Activated CD4-positive, CD25-positive, alpha-beta regulatory T cell treated with anti-CD3 and anti-CD28 coated beads, Interleukin-2, amount 50 U/mL, for 16 hours (primary cell): ENCODE measurements at places on chromosomes 6 and 20.

DNA sequence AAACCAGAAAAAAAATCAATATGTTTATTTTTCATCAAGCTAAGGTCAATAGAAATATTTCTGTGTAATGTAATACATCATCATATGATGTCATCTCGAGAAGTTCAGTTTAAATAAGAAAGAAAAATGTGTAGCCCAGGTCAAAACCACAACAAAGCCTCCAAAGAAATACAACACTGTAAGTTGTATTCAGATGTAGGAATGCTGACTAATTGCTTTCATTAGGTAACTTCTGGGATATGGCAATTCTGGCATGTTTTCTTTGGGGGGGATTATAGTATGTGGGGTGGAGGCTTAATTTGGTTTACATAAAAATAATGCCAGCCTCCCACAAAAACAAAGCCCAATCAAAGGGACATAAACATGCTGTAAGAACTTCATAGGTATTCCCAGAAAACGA is 881.8 kb upstream of the CITED2 start:
- no peak for DNase-seq

DNA sequence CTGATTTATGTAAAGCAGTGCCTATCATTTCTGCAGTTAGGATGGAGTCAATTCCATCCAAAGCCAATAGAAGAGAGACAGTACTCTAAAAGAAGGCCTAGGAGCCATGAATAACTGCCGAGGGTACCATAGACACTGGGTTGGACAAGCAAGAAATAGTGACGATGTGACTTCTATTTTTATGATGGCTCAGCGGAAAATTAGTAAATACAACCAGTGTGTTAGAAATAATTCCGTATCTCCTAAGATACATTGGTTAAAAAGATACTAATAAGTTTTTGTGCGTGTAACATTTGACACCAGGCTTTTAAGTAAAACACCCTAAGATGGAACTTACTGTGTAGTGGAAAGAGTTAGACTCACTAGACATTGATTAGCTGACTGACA is 45.6 kb upstream of the MOXD1 start:
- DNase-seq: no peak

GRCh38 chr6:89045011-89045387 is 35.6 kb upstream of the PNRC1 start:
- no peak for DNase-seq

- DNase-seq: no peak
These were observed 93.5 kb upstream of the CCDC28A start for GRCh38 chr6:138680085-138680484.

DNA sequence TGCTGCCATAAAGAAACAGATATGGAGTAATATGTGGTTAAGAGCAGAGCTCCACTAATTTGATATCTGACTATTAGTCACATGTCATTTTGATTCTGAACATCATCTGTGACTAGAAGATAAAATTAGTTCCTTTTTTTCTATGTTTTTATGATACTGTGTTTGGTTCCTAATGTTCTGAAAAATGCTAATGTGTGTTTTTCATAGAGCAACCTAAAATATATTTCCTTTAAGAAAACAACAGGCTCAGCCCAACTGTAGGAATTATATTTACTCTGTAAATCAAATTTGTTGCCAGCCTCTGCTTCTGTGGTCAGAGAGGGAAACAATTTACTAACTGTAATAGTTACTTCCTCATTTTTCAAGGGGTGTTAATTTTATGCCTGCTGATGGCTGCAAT is 33.3 kb upstream of the TXLNB start:
- DNase-seq: no peak

- peak; percentile 31 for DNase-seq
These were observed 1.3 kb upstream of the FNDC11 start for GRCh38 chr20:63552481-63553249.
